ENCODE measurements at places on chromosomes 16 and 17.

- no peak for DNase-seq
Observed at GRCh38 chr17:57948169-57948554, 7.0 kb downstream of the CUEDC1 start.

DNA sequence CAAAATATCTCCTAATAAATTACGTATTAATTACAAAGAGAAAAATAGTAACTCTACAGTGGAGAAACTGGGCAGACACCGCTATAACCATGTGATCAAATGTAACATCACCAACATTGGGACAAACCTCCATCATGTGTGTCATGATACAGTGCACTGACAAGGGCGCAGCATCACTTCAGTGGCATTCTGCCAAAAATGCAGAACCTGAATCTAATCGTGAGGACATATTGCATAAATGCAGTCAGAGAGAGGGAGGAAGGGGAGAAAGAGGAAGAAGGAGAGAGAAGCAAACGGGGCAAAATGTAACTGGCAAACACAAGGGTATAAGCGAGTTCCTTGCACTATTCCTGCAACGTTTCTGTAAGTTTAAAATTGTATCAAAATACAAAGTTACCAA lies 74.2 kb upstream of the MARCHF10 start:
- peak; percentile 22 for DNase-seq

GRCh38 chr16:11836650-11837244 lies 14.6 kb downstream of the RSL1D1 start:
- no peak for DNase-seq

- DNase-seq: no peak
Observed at GRCh38 chr17:17570798-17571716, 20.5 kb downstream of the PEMT start.

DNA sequence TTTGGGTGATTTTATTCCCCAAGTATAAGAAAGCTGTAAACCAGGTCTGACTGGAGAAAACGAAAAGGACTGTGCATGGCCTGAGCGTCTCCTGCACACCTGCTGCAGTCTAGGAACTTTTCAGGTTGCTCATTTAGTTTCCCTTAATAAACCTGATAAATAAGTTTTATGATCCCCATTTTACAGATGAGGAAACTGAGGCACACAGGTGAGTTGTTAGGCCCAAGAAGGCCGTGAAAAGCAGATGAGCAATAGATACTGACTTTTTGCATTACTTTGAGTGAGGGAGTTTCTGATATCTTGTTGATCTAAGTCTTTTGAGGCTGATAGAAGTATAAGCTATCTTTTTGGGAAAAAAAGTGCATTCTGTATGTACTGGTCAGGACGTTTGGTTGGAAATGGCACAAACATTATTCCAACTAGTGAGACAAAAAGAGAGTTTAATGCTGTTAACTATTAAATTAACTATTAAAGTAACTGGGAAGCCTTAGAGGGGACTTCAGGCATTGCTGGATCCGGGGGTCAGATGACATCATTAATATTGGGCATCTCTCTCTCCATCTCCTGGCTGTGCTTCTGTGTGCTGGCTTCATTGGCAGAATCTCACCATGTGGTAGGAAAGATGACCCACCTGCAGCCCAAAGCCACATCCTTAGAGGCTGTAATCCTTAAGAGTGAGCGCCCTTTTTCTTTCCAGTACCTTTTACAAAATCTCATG lies 163.4 kb downstream of the CMIP start:
- no peak for DNase-seq

- DNase-seq: no peak
Observed at GRCh38 chr16:56019274-56019673, 144.1 kb upstream of the CES5A start.

Measured in vagina (tissue), 2 donors.